Astrocyte (in vitro differentiated cells and primary cell): ENCODE measurements at places on chromosomes 2 and 18. TPM values are rescaled to one million over a fixed set of nuclear protein-coding genes. Genes with fewer than 3 reads are reported as not detected.

PPP1R1C gene
- total RNA-seq: 0.50 and 1.2 TPM in 2 replicates

DUSP2 gene
- 0.84 and 0.95 TPM in 2 replicates for total RNA-seq

TMEM200C gene
- total RNA-seq: 11.3 and 13.1 TPM in 2 replicates

STAMBP gene
- total RNA-seq: 46.1 and 46.5 TPM in 2 replicates

TXNDC2 gene
- 0.07 TPM in 1 of 2 replicates, not detected in the other for total RNA-seq

FIGN gene
- 25.9 and 30.3 TPM in 2 replicates for total RNA-seq

FZD7 gene
- total RNA-seq: 61.5 and 65.9 TPM in 2 replicates

ICOS gene
- not detected in 2 replicates for total RNA-seq

FARSB gene
- total RNA-seq: 21.9 and 23.1 TPM in 2 replicates

DNA sequence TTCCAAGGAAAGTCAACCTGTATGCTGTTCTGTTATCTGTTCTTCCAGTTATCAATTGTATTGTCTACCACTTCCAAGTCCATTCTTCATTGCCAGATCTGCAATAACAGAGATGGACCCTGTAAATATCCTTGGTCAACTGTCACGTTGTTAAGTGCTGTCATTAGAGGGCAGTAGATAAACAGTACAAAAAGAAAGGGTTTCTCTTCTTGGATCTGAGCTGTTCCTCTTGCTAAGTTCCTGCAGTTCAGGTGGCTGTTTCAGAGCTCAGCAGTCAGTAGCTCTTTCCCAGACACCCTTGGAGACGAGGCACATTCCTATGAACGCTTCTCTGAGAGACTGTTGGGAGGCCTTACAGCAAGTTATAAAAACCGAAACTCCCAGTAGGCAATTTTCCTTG, 957.1 kb upstream of the CHAC2 start:
- H3K4me1 ChIP-seq: no peaks in the 10 kb centered on the region
- H3K27me3 ChIP-seq: no peaks in the 10 kb centered on the region
- peak; percentile 32 for DNase-seq
- no peak overlapping the region for H3K27ac ChIP-seq
- no peak overlapping the region for H3K4me3 ChIP-seq
- H3K36me3 ChIP-seq: no peaks in the 10 kb centered on the region

- no peaks in the 10 kb centered on the region for H3K36me3 ChIP-seq
- H3K4me3 ChIP-seq: no peak overlapping the region
- no peak for DNase-seq
- peaks cover 3% of the 10 kb centered on the region for H3K27me3 ChIP-seq
- H3K4me1 ChIP-seq: peaks cover 15% of the 10 kb centered on the region
- no peak overlapping the region for H3K27ac ChIP-seq
Measured at GRCh38 chr2:9760902-9761228, 82.4 kb upstream of the TAF1B start.

- no peaks in the 10 kb centered on the region for H3K27me3 ChIP-seq
- H3K4me3 ChIP-seq: no peak overlapping the region
- H3K27ac ChIP-seq: no peak overlapping the region
Measured at GRCh38 chr2:3624059-3624794, 29.3 kb downstream of the COLEC11 start.

- DNase-seq: no peak
- H3K27ac ChIP-seq: no peak overlapping the region
- no peaks in the 10 kb centered on the region for H3K27me3 ChIP-seq
- no peaks in the 10 kb centered on the region for H3K36me3 ChIP-seq
- no peak overlapping the region for H3K4me3 ChIP-seq
Measured at GRCh38 chr18:37409878-37410277, 155.7 kb downstream of the CELF4 start.

- no peak overlapping the region for H3K27ac ChIP-seq
- H3K36me3 ChIP-seq: peaks cover 8% of the 10 kb centered on the region
- no peak overlapping the region for H3K4me3 ChIP-seq
- no peaks in the 10 kb centered on the region for H3K27me3 ChIP-seq
Measured at GRCh38 chr18:13036622-13037320, 45.6 kb downstream of the CEP192 start.

DNA sequence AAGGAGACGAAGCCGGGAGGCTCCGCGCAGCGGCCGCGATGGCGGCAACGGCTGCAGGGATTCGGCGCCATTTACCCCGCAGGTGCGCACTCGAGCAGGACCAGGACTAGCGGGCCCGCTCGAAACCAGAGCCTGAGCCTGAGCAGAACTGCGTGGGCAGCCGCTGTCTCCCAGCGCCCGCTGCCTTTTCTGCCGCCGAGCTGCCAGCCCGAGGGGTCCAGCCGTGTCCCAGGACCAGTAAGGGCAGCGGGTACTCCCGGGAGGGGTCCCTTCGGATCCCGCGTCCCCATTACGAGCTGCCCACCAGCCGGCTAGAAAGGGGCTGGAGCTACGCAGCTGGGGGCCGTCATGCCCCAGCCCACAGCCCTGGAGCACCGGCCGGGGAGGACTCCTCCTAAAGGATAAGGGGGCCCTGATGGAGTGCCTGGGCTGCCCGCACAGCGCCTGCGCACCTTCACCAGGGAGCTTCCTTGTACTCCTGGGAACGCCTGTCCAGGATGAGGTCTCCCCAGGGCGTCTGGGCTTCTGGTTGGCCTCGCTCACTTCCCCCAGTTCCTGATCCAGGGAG, 9.9 kb downstream of the ALPP start:
- no peaks in the 10 kb centered on the region for H3K36me3 ChIP-seq
- no peak for DNase-seq
- H3K27me3 ChIP-seq: peaks cover 41% of the 10 kb centered on the region
- no peak overlapping the region for H3K4me3 ChIP-seq

DNA sequence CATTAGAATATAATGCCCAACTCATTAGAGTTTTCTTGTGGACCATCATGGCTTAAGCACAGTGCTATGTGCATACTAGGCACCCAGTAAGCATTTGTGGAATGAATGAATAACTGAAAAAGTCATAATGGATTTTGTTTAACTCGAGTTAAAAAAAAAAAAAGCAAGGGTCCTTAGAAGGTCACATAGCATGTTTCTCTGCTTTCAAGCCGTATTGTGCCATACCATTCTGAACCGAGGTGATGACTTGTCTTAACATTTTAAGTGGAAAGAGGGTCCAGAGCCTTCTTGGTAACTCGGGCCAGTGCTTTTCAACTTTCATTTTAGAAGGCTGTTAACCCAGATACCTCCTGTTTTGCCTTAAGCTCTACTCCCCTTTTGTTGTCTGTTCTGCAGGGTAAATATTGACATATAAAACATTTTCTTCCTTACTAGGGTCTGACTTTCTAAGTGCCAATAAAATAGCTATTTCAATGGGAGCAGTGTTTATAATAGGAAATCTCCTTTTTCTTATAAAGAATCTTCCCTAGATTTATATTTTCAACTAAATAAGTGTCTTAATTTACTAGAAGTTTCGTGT, 787 bp upstream of the ADGRF3 start:
- peak; percentile 39 for DNase-seq
- H3K27ac ChIP-seq: peak overlapping the region; percentile 80
- H3K36me3 ChIP-seq: no peaks in the 10 kb centered on the region
- H3K27me3 ChIP-seq: no peaks in the 10 kb centered on the region

- no peaks in the 10 kb centered on the region for H3K27me3 ChIP-seq
- peak; percentile 100 for DNase-seq
- peak within 1 kb of the TSS; percentile 97 for H3K27ac ChIP-seq
- H3K4me1 ChIP-seq: peaks cover 16% of the 10 kb centered on the region
- peak within 1 kb of the TSS; percentile 99 for H3K4me3 ChIP-seq
- H3K36me3 ChIP-seq: peaks cover 35% of the 10 kb centered on the region
Measured at GRCh38 chr2:38750891-38751595, at the start of gene SRSF7. SRSF7 (minus strand) TSS chr2:38751361; CDS start chr2:38751256, 105 bp downstream.

GRCh38 chr2:184596819-184597411, 1.4 kb upstream of the ZNF804A start:
- H3K4me1 ChIP-seq: no peaks in the 10 kb centered on the region
- peak overlapping the region; percentile 83 for H3K4me3 ChIP-seq
- H3K27me3 ChIP-seq: no peaks in the 10 kb centered on the region
- DNase-seq: peak; percentile 75
- peak overlapping the region; percentile 81 for H3K27ac ChIP-seq

DNA sequence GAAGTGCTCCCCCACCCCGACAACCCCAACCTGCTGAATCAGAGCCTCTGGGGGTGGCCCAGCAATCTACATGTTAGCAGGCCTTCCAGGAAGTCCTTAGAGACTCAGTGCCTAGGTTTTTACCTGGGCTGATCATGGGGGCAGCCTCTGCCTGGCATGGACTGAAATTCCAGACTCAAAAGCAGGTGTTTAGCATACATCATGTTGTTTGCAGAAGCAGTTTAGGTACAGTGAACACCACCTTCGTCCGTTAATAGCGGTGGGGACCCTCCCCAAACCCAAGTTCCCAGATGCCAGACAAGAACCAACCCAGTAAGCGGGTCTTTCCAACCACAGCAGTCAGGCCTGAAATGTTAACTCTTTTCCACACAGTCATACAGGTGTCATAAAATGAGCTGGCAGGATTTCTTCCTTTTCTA, 26.4 kb upstream of the GALR1 start:
- H3K4me1 ChIP-seq: no peaks in the 10 kb centered on the region
- H3K27ac ChIP-seq: no peak overlapping the region
- no peaks in the 10 kb centered on the region for H3K27me3 ChIP-seq
- H3K4me3 ChIP-seq: no peak overlapping the region
- no peak for DNase-seq
- no peaks in the 10 kb centered on the region for H3K36me3 ChIP-seq

DNA sequence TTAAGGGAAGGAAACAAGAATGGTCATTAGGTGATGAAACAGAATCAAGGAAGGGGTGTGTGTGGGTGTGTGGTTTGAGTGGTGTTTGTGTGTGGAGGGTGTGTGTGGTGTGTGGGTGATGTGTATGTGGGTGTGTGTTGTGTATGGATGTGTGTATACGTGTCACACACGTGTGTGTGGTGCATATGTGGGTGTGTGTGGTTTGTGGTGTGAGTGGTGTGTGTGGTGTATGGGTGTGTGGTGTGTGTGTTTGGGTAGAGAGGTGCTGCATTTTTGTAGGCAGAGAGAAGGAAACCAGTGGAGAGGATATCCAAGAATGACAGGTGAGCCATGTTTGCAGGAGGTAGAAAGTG, 1.1 kb upstream of the CEP192 start:
- no peaks in the 10 kb centered on the region for H3K27me3 ChIP-seq

GRCh38 chr2:80591233-80591632, 286.7 kb upstream of the LRRTM1 start:
- no peaks in the 10 kb centered on the region for H3K4me1 ChIP-seq
- no peaks in the 10 kb centered on the region for H3K36me3 ChIP-seq
- no peaks in the 10 kb centered on the region for H3K27me3 ChIP-seq
- H3K4me3 ChIP-seq: no peak overlapping the region
- no peak overlapping the region for H3K27ac ChIP-seq

- H3K4me3 ChIP-seq: no peak overlapping the region
- DNase-seq: no peak
- no peaks in the 10 kb centered on the region for H3K4me1 ChIP-seq
- H3K27me3 ChIP-seq: no peaks in the 10 kb centered on the region
- no peak overlapping the region for H3K27ac ChIP-seq
Measured at GRCh38 chr18:13048061-13048595, 57.0 kb downstream of the CEP192 start.

DNA sequence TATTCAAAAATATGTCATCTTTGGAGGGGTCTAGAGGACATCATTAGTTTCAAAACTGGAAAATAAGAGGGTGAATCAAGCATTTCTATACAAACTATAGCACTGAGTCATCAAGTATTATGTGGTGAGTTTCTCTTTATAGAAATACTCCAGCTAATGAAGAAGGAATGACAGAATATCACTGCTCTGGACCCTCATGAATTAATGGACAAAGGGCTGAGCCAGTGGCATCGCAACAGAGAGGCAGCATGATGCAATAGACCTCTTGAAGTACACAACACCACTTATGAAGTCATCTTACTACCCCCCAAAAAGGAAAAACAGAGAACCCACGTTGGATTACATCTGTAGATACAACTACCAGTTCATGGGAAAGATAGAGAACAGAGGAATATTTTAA, 27.4 kb upstream of the EIF2AK3 start:
- no peaks in the 10 kb centered on the region for H3K27me3 ChIP-seq
- peaks cover 21% of the 10 kb centered on the region for H3K4me1 ChIP-seq
- no peak overlapping the region for H3K27ac ChIP-seq
- no peaks in the 10 kb centered on the region for H3K36me3 ChIP-seq
- no peak overlapping the region for H3K4me3 ChIP-seq

- no peak for DNase-seq
- no peak overlapping the region for H3K4me3 ChIP-seq
- H3K36me3 ChIP-seq: no peaks in the 10 kb centered on the region
- H3K27ac ChIP-seq: no peak overlapping the region
Measured at GRCh38 chr18:59218018-59218417, 1.9 kb upstream of the GRP start.

DNA sequence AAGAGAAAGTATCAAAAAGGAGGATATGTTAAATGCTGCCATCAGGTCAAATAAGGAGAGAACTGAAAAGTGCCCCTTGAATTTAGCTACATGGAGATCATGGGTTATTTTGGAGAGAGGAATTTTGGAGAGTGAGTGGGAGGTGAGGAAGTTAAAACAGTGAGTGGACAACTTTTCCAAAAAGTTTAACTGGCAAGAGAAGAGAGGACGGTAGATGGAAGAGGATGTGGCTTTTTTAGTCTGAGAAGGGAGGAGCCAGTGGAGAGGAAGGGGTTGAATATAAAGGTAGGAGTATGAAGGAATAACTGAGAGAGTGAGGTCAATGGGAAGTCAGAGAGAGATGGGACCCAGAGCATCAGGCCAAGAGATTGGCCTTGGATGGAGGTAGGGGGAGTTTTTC, 62.5 kb upstream of the NFE2L2 start:
- H3K4me1 ChIP-seq: peaks cover 8% of the 10 kb centered on the region
- H3K27ac ChIP-seq: no peak overlapping the region
- no peaks in the 10 kb centered on the region for H3K27me3 ChIP-seq
- H3K4me3 ChIP-seq: no peak overlapping the region

GRCh38 chr2:58535182-58535581, 294.1 kb upstream of the FANCL start:
- no peak for DNase-seq
- H3K27ac ChIP-seq: no peak overlapping the region
- no peaks in the 10 kb centered on the region for H3K4me1 ChIP-seq
- H3K27me3 ChIP-seq: no peaks in the 10 kb centered on the region

DNA sequence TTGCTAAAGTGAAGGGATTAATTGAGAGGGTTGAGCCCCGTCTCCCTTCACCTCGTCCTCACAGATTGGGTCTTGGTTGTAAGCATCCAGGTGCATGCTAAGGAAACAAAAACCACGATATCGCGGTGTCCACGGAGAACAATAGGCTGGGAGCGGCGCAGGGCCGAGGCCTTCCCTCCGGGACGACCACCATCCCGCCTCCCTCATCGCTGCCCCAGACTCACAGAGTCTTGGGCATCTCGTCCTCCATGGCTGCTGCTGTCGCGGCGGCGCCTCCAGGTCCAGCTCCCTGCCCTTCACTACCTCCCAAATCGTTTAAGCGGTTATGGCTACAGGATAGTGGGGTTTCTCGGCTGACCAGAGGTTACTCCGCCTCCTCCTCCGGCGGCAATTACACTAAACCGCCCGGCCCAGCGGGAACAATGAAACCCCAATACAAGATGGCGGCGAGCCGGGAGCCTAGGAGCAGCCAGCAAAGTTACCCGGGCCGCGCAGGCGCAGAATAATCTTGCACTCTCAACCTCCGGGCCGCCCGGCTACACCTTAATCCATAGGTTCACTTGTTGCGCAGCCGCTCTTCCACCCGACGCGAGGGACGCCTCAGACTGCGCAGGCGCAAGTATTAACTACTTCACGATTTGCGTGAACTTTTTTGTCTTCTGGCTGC, at the start of gene TIA1:
TIA1 (minus strand) TSS at position 448 of the 667 bp plus-strand sequence; CDS start at position 250, 198 bp downstream.
- H3K27me3 ChIP-seq: no peaks in the 10 kb centered on the region
- peaks cover 5% of the 10 kb centered on the region for H3K4me1 ChIP-seq
- H3K4me3 ChIP-seq: peak within 1 kb of the TSS; percentile 98
- DNase-seq: peak; percentile 87
- peak within 1 kb of the TSS; percentile 98 for H3K27ac ChIP-seq
